ENCODE measurements at places on chromosomes 5 and 9. TPM values are rescaled to one million over a fixed set of nuclear protein-coding genes. Genes with fewer than 3 reads are reported as not detected.

The TYRP1 gene
- 0.59 TPM for polyA plus RNA-seq

The LECT2 gene
- not detected for polyA plus RNA-seq

The CER1 gene
- not detected for polyA plus RNA-seq

DNA sequence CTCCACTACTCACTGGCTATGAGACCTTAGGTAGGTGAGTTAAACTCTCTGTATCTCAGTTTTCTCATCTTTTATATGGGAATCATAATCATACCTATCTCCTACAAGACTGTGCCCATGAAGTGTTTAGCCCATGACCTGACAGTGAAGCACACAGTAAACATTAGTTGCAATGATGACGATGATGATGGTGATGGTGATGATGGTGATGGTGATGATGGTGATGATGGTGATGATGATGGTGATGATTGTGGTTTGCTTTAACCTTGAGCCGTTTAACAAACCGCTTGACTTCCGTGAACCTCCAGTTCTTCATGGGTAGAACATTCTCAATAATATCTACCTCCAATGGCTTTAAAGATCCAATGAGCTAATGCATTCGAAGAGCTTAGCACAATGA, 220.2 kb upstream of the MVB12B start:
- DNase-seq, result no peak
- no peaks in the 10 kb centered on the region for H3K4me1 ChIP-seq
- H3K4me3 ChIP-seq, result no peak overlapping the region

The CYSRT1 gene
- polyA plus RNA-seq, result 6.6 TPM

- peak within 1 kb of the TSS; percentile 28 for H3K27ac ChIP-seq
- peak within 1 kb of the TSS; percentile 88 for H3K4me3 ChIP-seq
- no peaks in the 10 kb centered on the region for H3K36me3 ChIP-seq
- DNase-seq, result peak; percentile 73
- H3K27me3 ChIP-seq, result peaks cover 6% of the 10 kb centered on the region
Measured at GRCh38 chr5:36606428-36607113, at the start of gene SLC1A3. SLC1A3 (plus strand) TSS chr5:36606606; CDS start chr5:36608424, 1,818 bp downstream.

DNA sequence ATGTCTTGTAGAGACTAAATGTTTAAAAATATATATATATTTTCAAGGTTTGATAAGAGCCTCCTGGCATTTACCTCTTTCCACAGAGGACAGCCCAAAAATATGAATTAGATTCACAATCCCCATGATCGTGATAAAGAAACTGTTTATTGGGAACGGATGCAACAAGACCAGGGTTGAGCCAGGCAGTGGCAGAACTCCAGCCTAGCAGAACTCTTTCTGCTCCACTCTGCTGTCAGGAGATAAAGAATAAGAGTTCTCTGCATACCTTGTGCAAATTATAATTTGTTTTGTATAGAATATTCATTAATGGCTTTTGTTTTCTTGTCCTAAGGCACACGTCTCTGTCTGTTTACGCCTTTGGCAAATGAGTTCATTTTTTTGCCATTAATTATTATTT, 472.2 kb downstream of the TUSC1 start:
- DNase-seq, result no peak
- H3K4me3 ChIP-seq, result no peak overlapping the region
- no peaks in the 10 kb centered on the region for H3K36me3 ChIP-seq
- no peaks in the 10 kb centered on the region for H3K27me3 ChIP-seq
- H3K4me1 ChIP-seq, result no peaks in the 10 kb centered on the region
- H3K27ac ChIP-seq, result no peak overlapping the region

DNA sequence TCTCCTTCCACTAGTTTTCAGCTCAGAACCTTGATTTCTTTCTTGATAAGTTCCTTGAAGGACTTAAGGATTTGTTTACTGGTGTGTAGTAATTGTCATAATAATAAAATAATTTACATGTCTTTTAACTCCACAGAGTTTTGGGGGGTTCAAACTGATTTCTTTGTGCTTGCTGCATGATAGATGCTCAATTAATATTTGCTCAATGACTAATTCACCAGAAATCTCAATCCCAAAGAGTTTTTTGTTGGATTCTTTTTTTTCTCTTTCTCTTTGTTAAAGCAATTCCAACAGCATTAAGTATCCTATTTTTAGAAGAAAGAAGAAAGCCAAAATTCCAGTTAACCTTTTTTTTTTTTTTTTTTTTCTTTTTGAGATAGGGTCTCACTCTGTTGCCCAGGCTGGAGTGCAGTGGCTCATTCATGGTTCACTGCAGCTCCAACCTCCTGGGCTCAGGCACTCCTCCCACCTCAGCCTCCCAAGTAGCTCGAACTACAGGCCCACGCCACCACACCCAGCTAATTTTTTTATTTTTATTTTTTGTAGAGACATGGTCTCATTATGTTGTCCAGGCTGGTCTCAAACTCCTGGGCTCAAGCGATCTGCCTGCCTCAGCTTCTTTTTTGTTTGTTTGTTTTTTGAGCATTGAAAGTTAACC, 10.8 kb downstream of the FAF2 start:
- no peak overlapping the region for H3K27ac ChIP-seq
- no peaks in the 10 kb centered on the region for H3K27me3 ChIP-seq
- no peak overlapping the region for H3K4me3 ChIP-seq
- DNase-seq, result no peak
- H3K36me3 ChIP-seq, result no peaks in the 10 kb centered on the region
- H3K4me1 ChIP-seq, result peaks cover 3% of the 10 kb centered on the region

The NR6A1 gene
- 3.2 TPM for polyA plus RNA-seq

The ZCCHC10 gene
- 37.9 TPM for polyA plus RNA-seq

- no peak overlapping the region for H3K4me3 ChIP-seq
- DNase-seq, result no peak
- no peak overlapping the region for H3K27ac ChIP-seq
- peaks cover 3% of the 10 kb centered on the region for H3K4me1 ChIP-seq
- no peaks in the 10 kb centered on the region for H3K36me3 ChIP-seq
- no peaks in the 10 kb centered on the region for H3K27me3 ChIP-seq
Measured at GRCh38 chr5:164301708-164302107, 796.3 kb downstream of the MAT2B start.

DNA sequence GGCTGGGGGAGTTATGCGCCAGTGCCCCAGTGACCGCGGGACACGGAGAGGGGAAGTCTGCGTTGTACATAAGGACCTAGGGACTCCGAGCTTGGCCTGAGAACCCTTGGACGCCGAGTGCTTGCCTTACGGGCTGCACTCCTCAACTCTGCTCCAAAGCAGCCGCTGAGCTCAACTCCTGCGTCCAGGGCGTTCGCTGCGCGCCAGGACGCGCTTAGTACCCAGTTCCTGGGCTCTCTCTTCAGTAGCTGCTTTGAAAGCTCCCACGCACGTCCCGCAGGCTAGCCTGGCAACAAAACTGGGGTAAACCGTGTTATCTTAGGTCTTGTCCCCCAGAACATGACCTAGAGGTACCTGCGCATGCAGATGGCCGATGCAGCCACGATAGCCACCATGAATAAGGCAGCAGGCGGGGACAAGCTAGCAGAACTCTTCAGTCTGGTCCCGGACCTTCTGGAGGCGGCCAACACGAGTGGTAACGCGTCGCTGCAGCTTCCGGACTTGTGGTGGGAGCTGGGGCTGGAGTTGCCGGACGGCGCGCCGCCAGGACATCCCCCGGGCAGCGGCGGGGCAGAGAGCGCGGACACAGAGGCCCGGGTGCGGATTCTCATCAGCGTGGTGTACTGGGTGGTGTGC, at the start of gene RXFP3:
RXFP3 (plus strand) TSS at position 6 of the 636 bp plus-strand sequence; CDS start at position 361, 355 bp downstream.
- H3K27ac ChIP-seq, result no peak within 1 kb of the TSS
- no peaks in the 10 kb centered on the region for H3K36me3 ChIP-seq
- no peaks in the 10 kb centered on the region for H3K4me1 ChIP-seq
- H3K4me3 ChIP-seq, result peak within 1 kb of the TSS; percentile 25
- peak; percentile 34 for DNase-seq

The SHB gene
- 32.4 TPM for polyA plus RNA-seq

GRCh38 chr5:102855681-102856388, 100.7 kb downstream of the PAM start:
- H3K27me3 ChIP-seq, result no peaks in the 10 kb centered on the region
- DNase-seq, result no peak
- no peak overlapping the region for H3K27ac ChIP-seq
- H3K4me1 ChIP-seq, result no peaks in the 10 kb centered on the region
- H3K4me3 ChIP-seq, result no peak overlapping the region

The GAS1 gene
- 12.9 TPM for polyA plus RNA-seq

DNA sequence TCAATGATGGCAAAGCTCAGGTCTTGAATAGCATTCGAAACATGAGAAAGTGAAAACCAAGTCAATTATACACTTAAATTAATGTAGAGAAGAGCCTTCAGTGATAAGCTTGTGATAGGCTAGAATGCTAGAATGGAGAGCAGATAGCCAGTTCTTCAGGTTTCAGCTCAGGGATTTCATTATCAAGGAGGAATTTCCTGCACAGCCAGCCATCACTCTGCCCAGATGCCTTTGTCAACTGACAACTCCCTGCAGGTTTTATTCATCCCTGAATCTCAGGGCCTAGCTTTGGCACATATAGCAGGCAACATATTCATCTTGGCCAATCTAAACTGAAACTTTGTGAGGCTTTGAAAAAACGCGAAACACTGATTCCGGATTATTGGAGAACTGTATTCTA, 199.3 kb upstream of the CDH6 start:
- H3K4me1 ChIP-seq, result no peaks in the 10 kb centered on the region
- H3K4me3 ChIP-seq, result no peak overlapping the region
- no peaks in the 10 kb centered on the region for H3K27me3 ChIP-seq
- no peaks in the 10 kb centered on the region for H3K36me3 ChIP-seq
- no peak for DNase-seq

The TUSC1 gene
- 30.5 TPM for polyA plus RNA-seq

The MARCHF6 gene
- 56.8 TPM for polyA plus RNA-seq

The ABLIM3 gene
- polyA plus RNA-seq, result 2.4 TPM

- H3K27me3 ChIP-seq, result no peaks in the 10 kb centered on the region
- no peak overlapping the region for H3K4me3 ChIP-seq
- no peaks in the 10 kb centered on the region for H3K4me1 ChIP-seq
Measured at GRCh38 chr9:100408546-100409175, 18.3 kb upstream of the MSANTD3 start.

- no peak overlapping the region for H3K27ac ChIP-seq
- no peaks in the 10 kb centered on the region for H3K4me1 ChIP-seq
- DNase-seq, result no peak
- no peak overlapping the region for H3K4me3 ChIP-seq
- H3K27me3 ChIP-seq, result no peaks in the 10 kb centered on the region
Measured at GRCh38 chr5:104951829-104952228, 1389.2 kb upstream of the NUDT12 start.

All from cardiac muscle cell (in vitro differentiated cells and primary cell).